ENCODE measurements at places on chromosomes 3 and 15. TPM values are rescaled to one million over a fixed set of nuclear protein-coding genes. Genes with fewer than 3 reads are reported as not detected.

DNA sequence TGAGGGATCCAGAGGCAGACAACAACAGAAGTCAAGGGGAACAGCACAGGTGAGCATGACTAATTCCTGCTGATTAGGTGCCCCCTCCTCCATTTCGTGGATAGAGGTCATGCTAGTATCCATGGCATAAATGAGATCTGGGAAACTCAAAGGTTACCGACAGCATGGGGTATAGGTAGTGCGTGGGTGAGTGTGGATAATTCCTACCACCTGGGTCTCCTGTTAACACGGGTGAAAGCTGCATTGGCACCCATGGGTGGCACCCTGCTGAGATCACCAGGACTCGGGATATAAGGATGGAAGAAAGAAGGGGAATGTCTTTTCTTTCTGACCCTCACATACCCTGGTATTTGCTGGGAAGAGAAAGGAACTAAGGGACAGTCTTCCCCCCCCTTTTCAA lies 14.4 kb upstream of the CHST2 start:
- DNase-seq: no peak

DNA sequence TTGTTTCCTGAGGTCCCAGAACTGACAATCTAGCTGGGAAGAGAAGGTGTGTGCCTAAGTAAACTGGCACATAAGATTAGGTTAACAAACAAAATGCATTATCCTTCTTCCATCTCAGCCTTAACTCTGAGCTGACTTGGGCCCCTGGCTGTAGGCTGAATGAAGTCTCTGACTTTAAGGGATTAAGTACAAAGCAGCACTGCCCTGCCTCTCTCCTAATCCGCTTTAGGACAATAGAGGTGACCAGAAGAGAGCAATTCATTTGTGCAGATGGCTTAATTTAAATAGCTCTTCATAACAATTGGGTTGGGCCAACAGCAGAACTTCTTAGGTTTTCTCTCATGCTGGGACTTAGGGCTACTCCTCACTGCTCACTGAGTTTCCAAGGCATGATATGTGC lies 181.6 kb upstream of the SOX14 start:
- no peak for DNase-seq

SLCO3A1 gene
- total RNA-seq: 10.1 TPM

NANOGP8 gene
- total RNA-seq: not detected

FOXB1 gene
- 1.2 TPM for total RNA-seq

POPDC2 gene
- 9.4 TPM for total RNA-seq

CELF6 gene
- total RNA-seq: 1.9 TPM

Measured in umbilical cord (tissue), 2 donors.